ENCODE measurements at places on chromosomes 2 and 18. TPM values are rescaled to one million over a fixed set of nuclear protein-coding genes. Genes with fewer than 3 reads are reported as not detected.
A peak's percentile ranks its signal among the peaks of the same experiment; 100 is the strongest.

Gene SNED1
- 27.1 TPM for total RNA-seq

Gene RAB27B
- 11.8 TPM for total RNA-seq

Gene CD207
- total RNA-seq: 0.88 TPM

Gene GPAT2
- 11.7 TPM for total RNA-seq

Gene MTLN
- total RNA-seq: 68.2 TPM

Gene DHRS9
- total RNA-seq: 3.3 TPM

DNA sequence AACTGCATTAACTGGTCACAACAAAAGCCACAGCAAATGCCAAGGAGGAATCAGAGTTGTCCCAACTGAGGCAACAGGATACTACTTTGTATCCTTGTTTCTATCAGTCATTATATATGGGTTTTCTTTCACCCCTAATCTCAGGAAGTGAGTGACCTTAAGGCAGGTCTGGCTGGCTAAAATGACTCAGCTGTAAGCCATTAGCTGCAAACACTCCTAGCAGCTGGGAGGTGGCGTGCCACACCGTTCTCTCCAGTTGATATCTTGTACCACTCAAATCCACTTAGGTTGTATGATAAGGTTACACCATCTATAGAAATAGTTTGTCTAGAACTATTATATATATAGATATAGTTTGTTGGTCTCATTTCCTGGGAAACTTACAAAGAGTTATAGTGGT lies 171.1 kb upstream of the MC4R start:
- H3K4me1 ChIP-seq: no peaks in the 10 kb centered on the region
- no peak overlapping the region for H3K4me3 ChIP-seq
- no peaks in the 10 kb centered on the region for H3K27me3 ChIP-seq
- H3K27ac ChIP-seq: no peak overlapping the region

DNA sequence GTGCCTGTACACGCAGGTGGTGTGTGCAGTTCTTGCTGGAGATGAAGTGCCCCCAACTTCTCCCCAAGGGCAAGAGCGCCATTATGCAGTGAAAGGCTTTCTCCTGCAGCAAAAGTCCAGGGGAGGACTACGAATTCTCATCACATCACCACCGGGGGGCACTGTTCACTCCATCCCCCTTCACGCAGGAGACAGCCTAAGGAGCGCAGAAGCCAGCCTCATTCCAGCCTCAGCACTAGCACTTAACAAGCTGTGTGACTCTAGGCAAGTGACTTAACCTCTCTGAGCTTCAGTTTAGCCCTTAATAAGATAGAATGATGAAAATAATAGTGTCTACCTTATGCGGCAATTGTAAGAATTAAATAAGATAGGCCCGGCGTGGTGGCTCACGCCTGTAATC lies 32.3 kb downstream of the DNMT3A start:
- no peak for DNase-seq
- H3K4me1 ChIP-seq: peaks cover 22% of the 10 kb centered on the region
- H3K4me3 ChIP-seq: no peak overlapping the region
- no peaks in the 10 kb centered on the region for H3K27me3 ChIP-seq

DNA sequence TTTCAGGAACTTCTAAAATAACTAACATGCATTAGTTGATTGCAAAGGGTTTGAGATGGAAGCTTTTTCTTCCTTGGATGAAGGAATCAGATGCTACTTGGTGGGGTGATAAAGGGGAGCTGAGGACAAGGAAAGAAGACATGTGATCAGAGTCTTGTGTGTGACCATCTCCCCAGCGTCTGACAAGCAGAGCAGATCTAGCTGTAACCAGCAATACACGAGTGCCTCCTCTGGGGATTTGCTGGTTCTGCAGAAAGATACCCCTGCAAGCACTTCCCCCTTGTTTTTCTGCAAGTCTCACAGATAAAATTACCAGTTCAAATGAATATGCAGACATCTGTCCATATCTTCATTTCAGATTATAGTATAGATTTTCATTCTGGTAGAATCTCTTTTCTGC lies 2.7 kb downstream of the CDH7 start:
- H3K4me1 ChIP-seq: no peaks in the 10 kb centered on the region
- DNase-seq: no peak
- no peak overlapping the region for H3K27ac ChIP-seq

DNA sequence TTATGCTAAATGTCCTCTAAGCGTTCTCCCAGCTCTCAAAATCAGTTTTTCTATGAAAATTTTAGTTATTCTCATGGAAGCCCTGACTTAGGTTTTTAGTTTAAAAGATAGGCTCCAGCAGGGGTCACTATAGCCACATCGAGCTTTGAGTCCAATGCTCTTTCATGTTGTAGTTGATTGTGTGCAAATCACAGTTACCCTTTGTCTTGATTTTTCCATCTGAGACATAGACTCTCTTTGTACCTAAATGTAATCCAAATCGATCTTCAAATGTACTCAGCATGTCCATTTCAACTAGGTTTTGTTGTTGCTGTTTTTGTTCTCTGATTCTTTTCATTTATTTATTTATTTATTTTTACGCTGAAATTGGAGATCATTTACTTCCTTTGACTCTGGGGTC lies 26.4 kb upstream of the MSTN start:
- no peak overlapping the region for H3K27ac ChIP-seq
- H3K4me3 ChIP-seq: no peak overlapping the region
- H3K27me3 ChIP-seq: no peaks in the 10 kb centered on the region
- no peaks in the 10 kb centered on the region for H3K4me1 ChIP-seq
- H3K36me3 ChIP-seq: no peaks in the 10 kb centered on the region
- no peak for DNase-seq

GRCh38 chr2:1798115-1798784 lies 53.9 kb upstream of the PXDN start:
- no peak overlapping the region for H3K4me3 ChIP-seq
- H3K36me3 ChIP-seq: no peaks in the 10 kb centered on the region
- no peaks in the 10 kb centered on the region for H3K27me3 ChIP-seq
- no peak for DNase-seq
- no peak overlapping the region for H3K27ac ChIP-seq

DNA sequence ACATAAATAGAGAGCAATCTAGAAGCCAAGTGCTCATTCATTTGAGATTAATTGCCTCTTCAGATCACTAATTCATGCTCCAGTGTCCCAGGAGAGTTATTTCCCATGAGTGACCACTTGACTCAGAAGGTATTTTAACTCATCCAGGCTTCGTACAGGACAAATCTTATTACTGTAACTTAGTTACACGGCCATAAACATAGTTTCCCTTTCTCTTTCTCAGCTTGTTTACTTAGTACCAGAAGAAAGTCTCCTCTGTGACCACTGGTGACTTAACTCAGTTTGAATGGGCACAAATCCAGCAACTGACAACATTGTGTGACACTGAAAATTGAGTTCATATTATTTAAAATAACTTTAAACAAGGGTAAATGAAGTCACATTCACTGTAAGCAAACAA lies 25.3 kb downstream of the MMADHC start:
- DNase-seq: no peak
- no peaks in the 10 kb centered on the region for H3K36me3 ChIP-seq
- no peaks in the 10 kb centered on the region for H3K27me3 ChIP-seq

GRCh38 chr18:12838178-12838634 lies 45.8 kb downstream of the PTPN2 start:
- DNase-seq: no peak
- H3K27me3 ChIP-seq: no peaks in the 10 kb centered on the region
- peaks cover 9% of the 10 kb centered on the region for H3K4me1 ChIP-seq
- H3K4me3 ChIP-seq: no peak overlapping the region

DNA sequence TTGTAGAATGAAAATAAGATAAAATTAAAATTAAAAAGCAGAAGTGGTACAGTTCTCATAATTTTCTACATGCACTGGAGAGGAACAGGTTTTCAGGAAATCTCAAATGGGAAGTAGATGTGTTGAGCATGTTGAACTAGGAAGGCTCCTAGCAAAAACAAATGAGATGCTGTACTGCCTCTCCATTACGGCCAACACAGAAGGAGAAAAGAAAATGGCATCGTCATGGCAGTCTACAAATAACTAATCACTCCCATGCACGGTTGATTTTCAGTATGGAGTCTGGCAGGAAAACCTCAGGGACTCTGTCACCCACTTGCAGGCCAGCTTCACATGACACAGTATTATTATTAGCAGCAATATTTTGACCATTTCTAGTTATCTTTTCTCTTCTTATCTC lies 278.7 kb downstream of the NRXN1 start:
- no peak overlapping the region for H3K27ac ChIP-seq
- H3K27me3 ChIP-seq: no peaks in the 10 kb centered on the region
- H3K4me1 ChIP-seq: no peaks in the 10 kb centered on the region
- DNase-seq: no peak
- H3K36me3 ChIP-seq: no peaks in the 10 kb centered on the region
- no peak overlapping the region for H3K4me3 ChIP-seq

GRCh38 chr2:202377207-202377761 lies 1.2 kb downstream of the BMPR2 start:
- no peaks in the 10 kb centered on the region for H3K36me3 ChIP-seq
- no peaks in the 10 kb centered on the region for H3K4me1 ChIP-seq
- H3K27ac ChIP-seq: peak overlapping the region; percentile 96

- H3K36me3 ChIP-seq: no peaks in the 10 kb centered on the region
- DNase-seq: no peak
- no peaks in the 10 kb centered on the region for H3K27me3 ChIP-seq
- no peak overlapping the region for H3K4me3 ChIP-seq
- no peak overlapping the region for H3K27ac ChIP-seq
Measured at GRCh38 chr18:28040716-28041115, 136.2 kb downstream of the CDH2 start.

DNA sequence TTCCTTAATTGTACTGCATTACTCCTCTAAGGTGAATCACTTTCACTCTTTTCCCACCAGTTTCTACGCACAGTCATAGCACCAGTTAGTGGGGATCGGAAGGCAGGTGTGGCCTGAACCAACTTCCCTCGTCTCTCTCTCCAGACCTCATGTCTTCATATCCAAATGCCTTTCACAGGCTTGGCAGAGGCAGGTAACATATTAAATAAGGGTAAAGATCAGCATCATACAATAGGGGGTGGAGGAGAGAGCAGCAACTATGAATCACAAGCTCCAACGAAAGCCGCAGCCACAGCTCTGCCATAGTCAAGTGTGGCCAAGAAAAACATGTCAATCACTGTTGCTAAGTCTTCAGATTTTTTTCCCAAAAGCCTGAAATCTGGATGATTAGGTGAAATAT lies 40.3 kb downstream of the AP1S3 start:
- no peak overlapping the region for H3K4me3 ChIP-seq
- H3K36me3 ChIP-seq: no peaks in the 10 kb centered on the region
- H3K27ac ChIP-seq: no peak overlapping the region
- H3K27me3 ChIP-seq: no peaks in the 10 kb centered on the region
- no peak for DNase-seq

Data from breast epithelium (tissue), 4 donors.